Cerebellum (tissue), 4 donors: ENCODE measurements at places on chromosomes 16 and 17.

- no peak for DNase-seq
Measured at GRCh38 chr17:3894911-3895343, 2.1 kb upstream of the CAMKK1 start.

DNA sequence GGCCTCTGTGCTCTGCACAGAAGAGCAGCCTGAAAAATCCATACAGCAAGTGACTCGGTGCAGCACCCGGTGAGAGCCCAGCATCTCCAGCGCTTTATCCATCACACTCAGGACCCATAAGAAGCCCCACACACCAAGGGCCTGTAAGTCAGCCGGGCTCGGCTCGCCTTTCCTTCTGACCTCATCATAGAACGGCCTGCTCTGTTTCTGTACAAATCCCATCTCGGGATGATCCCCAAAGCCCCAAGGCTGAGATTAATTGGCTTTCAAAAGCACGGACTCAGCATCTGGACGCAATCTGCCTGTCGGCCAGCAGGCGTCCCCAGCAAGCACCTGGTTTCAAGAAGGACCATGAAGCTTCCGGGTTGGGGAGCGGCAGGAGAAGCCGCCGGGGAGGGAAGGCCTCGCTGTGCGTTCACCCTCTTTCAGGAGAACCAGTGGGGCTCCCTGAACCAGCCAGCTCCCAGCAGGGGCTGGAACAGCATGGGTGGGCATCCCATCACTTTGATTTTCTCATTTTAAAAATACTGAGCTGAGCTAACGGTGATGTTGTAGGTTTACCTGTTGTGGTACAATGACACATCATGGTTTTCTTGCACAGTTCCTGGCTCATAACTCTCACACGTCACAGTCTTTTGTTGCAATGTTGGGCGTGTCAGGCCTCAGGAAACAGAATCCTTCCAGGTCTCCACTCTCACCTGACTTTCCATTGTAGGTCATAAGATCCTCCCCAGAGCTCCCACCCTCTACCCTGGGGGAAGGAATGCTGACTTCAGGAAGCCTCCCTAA lies 6.7 kb downstream of the CCDC57 start:
- DNase-seq, result peak; percentile 77

DNA sequence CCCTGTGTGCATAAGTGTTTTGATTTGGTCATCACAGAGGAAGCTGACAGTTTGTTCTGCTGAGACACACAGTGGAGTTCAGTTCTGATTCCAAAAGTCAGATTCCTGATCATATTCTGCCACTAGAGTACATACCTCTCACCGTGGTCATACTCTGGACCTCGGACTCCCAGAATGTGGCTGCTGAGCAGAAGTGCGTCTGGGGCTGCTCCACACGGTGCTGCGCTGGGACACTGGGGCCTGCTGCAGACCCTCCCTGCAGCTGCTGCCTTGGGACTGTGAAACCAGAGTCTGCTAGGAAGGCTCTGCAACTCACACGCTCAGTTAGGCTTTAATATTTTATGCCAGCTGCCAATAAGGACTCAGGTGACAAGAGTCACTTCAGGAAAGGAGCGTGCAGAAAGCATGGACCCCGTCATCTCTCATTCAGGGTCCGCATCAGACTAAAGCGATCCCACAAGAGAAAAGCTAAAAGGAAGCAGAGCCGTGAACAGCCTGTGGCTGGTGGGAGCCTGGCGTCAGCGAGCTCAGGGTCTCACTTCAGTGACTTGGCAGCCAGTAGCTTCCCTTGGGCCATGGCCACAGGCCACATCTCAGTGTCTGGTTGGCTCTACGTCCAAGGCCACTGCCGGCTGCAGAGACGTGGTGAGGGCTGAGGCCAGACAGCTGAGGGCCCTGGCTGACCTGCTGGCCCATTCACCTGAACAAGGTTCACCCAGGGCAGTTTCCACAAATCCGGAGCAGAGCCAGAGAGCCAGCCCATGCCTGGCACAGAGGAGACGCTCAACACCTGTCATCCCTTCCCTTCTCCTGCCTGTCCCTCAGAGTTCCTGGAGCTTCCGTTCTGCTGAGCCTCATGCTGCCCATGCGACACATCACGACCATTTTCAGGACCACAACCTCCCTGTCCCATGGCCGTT lies 24.7 kb upstream of the KIFC3 start:
- DNase-seq, result peak; percentile 55

DNA sequence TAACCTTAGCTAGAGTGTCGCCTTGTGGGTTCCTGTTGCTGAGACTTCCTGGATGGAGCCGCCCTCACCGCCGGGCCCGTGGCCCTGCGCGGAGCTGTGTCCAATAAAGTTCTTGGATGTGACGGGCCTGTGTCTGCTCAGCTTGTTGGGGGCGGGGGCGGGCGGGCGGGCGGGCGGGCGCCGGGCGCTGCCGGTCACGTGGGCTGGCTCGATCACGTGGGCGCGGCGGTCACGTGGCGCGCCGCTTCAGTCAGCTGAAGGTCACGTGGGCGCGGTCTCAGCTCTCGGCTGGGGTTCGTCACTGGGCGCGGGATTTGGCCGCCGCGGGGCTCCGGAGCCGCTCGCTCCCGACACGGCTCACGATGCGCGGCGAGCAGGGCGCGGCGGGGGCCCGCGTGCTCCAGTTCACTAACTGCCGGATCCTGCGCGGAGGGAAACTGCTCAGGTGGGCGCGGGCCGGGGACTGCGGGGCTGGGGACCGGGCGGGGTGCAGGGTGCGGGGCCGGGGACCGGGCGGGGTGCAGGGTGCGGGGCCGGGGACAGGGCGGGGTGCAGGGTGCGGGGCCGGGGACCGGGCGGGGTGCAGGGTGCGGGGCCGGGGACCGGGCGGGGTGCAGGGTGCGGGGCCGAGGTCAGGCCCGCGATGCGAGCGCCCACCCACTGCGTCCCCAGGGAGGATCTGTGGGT lies at the start of gene AMDHD2:
AMDHD2 (plus strand) TSS at position 275 of the 687 bp plus-strand sequence; CDS start at position 363, 88 bp downstream.
- DNase-seq, result peak; percentile 93

DNA sequence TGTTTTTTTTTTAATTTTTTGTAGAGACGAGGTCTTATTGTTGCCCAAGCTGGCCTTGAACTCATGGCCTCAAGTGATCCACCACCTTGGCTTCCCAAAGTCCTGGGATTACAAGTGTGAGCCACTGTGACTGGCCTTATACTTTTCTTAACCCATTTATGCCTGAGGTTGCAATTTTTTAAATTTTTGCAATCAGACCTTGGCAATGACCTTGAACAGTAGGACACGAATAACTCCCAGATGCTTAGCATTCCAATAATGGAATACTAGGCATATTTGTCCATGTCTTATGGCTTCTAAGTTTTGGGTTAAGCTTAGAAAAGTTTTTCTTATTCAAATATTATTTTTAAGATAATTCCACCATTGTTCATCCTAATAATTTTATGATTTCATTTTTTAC lies 28.3 kb upstream of the TMEM97 start:
- DNase-seq, result no peak

DNA sequence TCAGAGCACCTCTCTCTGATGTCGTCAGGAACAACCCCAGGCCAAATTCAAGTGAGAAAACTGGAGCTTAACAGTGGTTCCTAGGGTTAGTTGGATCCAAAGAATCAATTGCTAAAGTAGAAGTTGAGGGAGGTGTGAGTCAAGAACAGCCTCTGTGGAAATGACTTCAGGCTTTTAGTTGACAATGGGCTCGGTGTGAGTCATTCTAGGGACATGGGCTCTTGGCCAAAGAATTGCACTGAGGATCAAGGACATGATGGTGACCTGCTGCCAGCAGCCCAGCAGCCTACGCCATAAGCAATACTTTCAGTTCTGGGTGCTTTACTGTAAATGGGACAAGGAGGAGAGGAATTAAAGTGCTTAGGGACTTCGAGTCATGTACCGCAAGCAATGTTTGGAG lies 32.1 kb upstream of the SMURF2 start:
- DNase-seq, result no peak

GRCh38 chr16:85064186-85064585 lies 36.6 kb downstream of the KIAA0513 start:
- no peak for DNase-seq

DNA sequence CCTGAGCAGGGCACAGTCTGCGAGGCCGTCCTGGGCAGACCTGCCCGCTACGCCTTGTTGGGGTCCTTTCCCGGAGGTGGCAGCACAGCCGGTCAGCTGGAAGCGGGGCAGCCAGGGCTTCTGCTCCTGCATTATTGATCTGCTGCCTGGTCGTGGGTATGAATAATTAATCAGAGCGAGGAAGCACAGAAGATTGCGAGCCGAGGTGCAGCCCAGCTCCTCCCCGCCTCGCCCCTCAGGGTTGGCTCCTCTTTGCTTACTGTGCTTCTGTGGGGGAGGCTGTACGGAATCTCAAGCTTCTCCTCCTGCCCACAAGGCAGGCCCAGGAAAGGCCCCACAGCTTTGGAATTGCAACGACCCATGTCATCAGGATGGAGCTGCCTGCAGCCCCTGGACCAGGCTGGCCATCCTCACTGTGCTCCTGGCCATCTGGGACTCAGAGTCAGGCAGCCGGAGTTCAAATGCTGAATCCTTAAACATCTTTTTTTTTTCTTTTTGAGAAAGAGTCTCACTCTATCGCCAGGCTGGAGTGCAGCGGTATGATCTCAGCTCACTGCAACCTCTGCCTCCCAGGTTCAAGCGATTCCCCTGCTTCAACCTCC lies 25.6 kb downstream of the TRARG1 start:
- DNase-seq, result no peak

DNA sequence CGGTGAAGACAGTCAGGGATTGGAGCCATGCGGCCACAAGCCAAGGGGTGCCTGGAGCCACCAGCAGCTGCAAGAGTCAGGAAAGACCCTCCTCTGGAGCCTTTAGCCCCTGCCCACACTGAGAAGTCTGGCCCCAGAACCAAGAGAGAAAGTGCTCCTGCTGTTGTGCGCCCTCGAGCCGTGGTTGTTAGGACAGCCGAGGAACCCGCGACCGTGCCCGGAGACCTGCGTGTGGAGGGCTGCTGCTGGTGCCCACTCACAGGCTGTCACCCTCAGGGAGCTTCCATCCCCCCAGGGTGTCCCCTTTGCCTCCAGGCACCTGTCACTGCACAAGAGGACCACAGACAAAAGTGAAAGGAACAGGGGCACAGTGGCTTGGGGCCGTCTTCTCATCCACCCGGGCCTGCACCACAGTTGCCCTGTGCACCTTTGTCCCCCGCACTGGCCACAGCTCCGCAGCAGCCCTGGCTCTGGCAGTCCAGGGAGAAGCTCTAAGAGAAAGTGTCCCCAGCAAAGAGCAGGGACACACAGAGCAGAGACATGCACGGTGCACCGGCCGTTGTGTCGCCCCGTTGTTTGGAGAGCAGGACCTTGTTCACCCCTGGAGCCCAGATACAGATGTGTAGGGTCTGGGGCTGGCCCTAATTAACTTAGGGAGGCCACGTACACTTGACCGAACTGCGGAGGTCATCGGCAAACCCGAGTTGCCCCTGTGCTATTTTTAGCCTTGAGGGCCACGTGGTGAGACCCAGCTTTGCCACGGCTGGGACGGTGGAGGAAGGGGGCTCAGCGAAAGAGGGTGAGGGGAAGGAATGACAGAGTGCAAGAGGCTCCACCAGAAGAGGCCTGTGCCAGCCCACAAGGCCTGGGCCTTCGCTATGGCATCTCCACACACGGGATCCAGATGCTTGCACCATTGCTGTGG lies 329.2 kb downstream of the C16orf95 start:
- DNase-seq, result no peak

DNA sequence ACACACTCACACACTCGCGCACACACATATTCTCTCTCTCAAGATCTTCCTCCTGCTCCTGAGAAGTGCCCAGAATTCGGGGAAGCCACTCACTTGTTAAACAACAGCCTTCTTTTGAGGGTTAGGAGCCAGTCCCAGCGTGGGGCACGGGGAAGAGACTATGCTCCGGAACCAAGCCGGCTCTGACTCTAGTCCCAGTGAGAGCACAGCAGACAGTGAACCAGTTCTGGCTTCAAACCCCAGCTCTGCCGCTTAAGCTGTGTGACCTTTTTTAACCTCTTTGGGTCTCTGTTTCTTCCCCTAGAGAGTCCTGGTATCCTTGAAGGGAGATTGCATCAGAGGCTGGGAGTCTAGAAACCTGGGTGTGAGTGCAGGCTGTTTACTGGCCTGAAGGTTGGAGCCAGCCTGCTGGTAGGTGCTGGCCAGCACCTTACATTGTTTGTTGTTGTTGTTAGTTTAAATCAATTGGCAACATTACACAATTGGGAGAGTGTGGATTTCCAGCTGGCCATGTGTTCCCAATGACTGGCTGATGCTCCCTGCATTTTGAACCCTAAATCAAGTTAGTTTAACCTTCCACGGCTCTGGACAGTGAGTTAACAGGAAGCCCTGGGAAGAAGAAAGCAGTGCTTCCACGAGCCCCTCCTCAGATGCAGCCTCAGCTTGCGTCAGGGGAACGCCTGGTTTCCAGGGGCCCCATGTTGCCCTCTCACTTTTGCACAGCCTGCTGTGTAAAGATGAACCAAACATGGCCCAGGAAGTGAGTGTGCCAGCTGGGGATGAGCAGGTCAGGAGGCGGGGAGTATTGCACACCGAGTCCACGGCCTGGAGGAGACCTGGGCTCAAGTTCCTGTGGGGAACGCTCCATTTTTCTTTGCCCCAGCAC lies 71.5 kb downstream of the GAS7 start:
- DNase-seq, result no peak

- no peak for DNase-seq
Measured at GRCh38 chr17:74267987-74268499, 6.0 kb upstream of the DNAI2 start.

DNA sequence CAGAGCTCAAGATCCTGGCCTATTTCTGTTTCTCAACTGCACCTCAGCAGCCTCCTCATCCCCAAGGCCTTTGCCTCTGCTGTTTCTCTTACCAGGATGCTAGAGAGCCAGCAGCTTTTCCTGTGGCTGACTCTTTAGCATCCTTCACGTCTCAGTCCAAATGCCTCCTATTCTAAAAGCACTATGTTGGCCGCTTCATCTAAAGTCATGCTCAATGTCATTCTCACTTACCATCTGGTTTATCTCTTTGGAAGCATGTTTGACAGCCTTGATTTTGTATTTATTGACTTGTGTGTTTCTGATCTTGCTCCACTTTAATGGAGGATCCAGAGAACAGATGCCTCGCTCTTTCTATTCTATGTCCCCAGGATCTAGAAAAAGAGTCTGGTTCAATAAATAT lies 351.8 kb upstream of the CDH11 start:
- no peak for DNase-seq

- no peak for DNase-seq
Measured at GRCh38 chr17:63914471-63914870, 3.4 kb upstream of the CSHL1 start.

- no peak for DNase-seq
Measured at GRCh38 chr17:2945299-2945698, 118.1 kb downstream of the OR1D5 start.

DNA sequence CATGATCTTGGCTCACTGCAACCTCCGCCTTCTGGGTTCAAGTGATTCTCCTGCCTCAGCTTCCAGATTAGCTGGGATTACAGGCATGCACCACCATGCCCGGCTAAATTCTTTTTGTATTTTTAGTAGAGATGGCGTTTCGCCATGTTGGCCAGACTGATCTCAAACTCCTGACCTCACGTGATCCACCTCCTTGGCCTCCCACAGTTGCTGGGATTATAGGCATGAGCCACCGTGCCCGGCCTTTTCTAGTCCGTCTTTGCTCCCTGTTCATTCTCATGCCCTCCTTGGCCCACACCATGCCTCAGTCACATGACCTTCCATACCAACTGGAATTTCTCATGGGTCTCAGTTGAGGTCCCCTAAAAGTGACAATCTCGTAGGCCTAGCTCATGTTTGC lies 86.9 kb downstream of the SNX29 start:
- no peak for DNase-seq

GRCh38 chr16:78920621-78921020 lies 679.9 kb downstream of the MAF start:
- no peak for DNase-seq

- DNase-seq, result no peak
Measured at GRCh38 chr17:61684818-61685217, 93.8 kb upstream of the NACA2 start.

GRCh38 chr17:32142857-32143526 lies 690 bp downstream of the RHOT1 start:
- peak; percentile 46 for DNase-seq
